ENCODE measurements at places on chromosomes 2 and 18.

DNA sequence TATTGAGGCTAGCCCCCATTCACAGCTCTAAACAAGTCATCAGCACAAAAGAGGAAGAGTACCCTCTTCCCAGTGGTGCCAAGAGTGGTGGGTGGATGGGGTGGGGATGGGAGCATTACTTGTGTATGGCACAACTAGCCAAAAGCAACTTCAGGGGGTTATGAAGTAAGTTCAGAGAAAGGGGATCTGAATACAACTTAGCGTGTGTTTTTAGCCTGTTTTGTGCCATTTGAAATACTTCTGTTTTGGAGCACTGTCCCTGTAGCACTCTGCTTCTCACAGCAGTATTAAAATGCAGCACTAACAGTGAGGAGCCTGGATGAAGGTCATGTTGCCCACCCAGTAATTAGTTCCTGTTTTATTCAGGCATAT is 113.5 kb downstream of the CRIM1 start:
- H3K4me3 ChIP-seq = no peak overlapping the region
- peaks cover 12% of the 10 kb centered on the region for H3K4me1 ChIP-seq
- H3K36me3 ChIP-seq = no peaks in the 10 kb centered on the region
- no peak for DNase-seq
- no peaks in the 10 kb centered on the region for H3K27me3 ChIP-seq

DNA sequence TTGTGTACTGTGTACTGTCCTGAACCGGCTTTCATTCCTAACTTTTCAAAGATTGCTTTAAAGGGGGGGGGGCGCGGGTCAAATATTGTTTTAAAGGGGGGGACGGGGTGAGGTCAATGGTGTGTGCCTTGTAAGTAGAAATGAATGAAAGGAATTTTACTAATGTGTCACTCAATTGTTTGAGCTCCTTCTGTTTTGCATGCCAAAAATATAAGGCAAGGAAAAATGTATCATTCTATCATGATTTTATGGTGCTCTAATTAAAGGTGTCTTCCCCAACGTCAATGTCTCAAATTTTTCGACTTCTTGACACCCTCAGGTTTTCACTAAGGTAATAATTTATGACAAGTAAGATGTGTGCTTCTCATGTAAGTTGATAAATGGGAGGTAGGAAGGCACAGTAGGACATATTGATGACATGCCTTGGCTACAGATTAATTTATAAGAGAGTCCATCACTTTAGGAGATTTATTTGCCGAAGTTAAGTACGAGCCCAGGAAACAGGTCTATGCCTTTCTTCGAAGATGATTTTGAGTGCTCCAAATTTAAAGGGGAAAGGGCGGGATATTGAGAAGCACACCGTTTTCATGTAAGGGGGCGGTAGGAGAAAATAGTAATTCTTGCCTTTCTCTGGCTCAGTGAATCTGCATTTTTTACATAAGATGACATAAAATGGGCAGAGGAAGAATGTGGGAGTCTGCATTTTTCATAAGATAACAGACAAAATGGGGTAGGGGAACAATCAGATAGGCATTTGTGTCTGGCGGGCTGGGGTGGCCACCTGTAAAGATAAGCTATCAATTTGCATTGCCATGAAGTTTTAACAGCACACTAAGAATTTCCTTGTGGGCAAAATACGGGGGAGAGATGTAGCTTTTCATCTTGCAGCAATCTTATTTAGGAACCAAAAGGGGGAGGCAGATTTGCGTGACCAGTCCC is 1.2 kb upstream of the TRAPPC8 start:
- H3K4me1 ChIP-seq = peaks cover 38% of the 10 kb centered on the region
- peak overlapping the region; percentile 55 for H3K4me3 ChIP-seq
- DNase-seq = no peak
- H3K27me3 ChIP-seq = no peaks in the 10 kb centered on the region
- peak overlapping the region; percentile 93 for H3K27ac ChIP-seq

GRCh38 chr2:236352761-236353593 is 88.8 kb upstream of the ASB18 start:
- no peak for DNase-seq
- H3K4me3 ChIP-seq = no peak overlapping the region
- no peaks in the 10 kb centered on the region for H3K36me3 ChIP-seq
- no peaks in the 10 kb centered on the region for H3K4me1 ChIP-seq
- no peak overlapping the region for H3K27ac ChIP-seq

DNA sequence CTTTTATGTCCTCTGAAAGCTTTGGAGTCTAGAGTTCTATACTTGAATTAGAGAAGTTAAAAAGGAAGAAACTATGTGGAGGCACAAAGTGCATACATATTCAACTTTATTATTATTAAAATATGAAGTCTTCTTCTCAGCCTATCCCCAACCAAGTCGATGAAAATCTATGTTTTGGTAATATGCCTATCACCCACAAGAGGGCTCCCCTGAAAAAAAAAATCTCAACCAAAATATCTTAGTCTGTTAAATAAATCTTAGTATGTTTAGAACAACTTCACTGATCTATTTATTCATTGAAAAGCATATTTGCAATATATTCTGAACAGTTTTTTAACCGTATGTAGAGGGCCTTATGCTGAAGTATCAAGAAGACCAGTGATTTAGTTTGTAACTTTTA is 804.5 kb downstream of the TDRD15 start:
- H3K27me3 ChIP-seq = no peaks in the 10 kb centered on the region
- no peak overlapping the region for H3K27ac ChIP-seq
- no peak for DNase-seq
- no peaks in the 10 kb centered on the region for H3K36me3 ChIP-seq
- H3K4me1 ChIP-seq = peaks cover 4% of the 10 kb centered on the region
- H3K4me3 ChIP-seq = no peak overlapping the region

DNA sequence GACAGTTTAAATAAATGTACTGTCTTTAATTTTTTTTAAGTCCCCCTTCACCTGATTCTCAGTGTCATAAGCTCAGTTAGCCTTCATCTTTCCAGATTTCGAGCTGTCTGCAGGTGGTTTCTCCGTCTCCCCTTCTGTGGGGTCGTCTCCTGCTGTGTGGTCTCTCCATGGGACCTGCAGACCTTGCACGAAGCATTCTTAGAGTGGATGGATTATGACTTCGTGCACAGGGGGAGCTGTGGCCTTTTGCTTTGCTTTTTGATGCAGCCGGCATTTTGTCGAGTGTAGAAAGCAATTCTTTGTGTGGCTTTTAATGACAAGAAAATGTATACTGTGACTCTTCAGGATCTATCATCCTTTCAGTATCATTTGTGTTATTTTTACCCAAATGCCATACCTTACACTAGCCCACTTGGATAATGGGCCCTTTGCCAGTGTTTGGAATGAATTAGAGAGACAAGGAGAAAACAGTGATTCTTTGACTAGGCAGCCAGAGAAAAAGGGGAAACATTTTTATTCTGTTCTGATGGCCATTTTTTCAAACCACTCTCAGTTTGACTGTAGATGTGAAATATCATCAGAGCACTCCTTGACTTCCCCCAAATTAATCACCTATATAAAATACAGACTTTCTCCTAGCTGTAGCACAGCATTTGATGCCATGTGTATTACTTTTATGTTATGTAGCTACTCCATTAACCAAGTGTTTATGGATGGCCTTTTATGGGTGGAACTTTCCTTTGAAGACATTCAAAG is 54.3 kb downstream of the ITGA6 start:
- H3K27ac ChIP-seq = peak overlapping the region; percentile 56
- H3K27me3 ChIP-seq = no peaks in the 10 kb centered on the region
- H3K36me3 ChIP-seq = peaks cover 75% of the 10 kb centered on the region
- H3K4me3 ChIP-seq = no peak overlapping the region

DNA sequence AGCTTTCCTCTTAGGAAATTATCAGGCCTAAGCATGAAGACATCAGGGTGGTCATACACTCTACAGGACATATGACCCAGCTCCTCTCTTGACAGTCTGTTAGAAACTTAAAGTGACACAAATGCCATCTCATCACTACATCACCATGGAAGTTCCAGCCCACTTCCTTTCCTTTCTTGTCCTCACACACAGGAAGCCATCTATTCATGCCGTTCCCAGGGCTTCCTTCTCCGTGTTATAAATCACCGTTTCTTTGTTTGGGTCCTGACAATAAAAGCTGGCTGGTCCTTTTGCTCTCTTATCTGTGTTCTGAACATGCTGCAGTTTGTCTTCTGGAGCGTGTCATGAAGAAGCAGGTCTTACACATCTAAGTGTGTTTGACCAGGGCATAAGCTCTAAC is 692.1 kb upstream of the CELF4 start:
- H3K4me1 ChIP-seq = no peaks in the 10 kb centered on the region
- H3K36me3 ChIP-seq = no peaks in the 10 kb centered on the region

DNA sequence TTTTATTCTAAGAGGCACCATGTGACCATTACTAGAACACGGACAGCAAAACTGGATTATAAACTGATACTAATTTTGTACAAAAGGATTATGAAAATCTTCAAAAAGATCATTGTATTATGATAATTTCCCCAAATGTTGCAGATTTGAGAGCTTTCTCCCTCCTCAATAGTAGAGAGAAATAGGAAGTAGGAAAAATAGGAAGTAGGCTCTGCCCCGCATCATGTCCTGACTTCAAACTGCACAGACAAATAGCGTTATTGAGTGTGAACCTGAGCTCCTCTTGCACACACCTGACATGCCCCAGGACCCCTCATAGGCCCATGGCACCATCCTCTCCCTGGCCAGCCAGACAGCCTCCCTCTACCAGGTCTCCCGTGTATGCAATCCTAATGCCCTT is 25.4 kb downstream of the CHRNA1 start:
- H3K4me3 ChIP-seq = no peak overlapping the region
- H3K36me3 ChIP-seq = no peaks in the 10 kb centered on the region
- H3K27me3 ChIP-seq = no peaks in the 10 kb centered on the region
- no peaks in the 10 kb centered on the region for H3K4me1 ChIP-seq
- no peak for DNase-seq

DNA sequence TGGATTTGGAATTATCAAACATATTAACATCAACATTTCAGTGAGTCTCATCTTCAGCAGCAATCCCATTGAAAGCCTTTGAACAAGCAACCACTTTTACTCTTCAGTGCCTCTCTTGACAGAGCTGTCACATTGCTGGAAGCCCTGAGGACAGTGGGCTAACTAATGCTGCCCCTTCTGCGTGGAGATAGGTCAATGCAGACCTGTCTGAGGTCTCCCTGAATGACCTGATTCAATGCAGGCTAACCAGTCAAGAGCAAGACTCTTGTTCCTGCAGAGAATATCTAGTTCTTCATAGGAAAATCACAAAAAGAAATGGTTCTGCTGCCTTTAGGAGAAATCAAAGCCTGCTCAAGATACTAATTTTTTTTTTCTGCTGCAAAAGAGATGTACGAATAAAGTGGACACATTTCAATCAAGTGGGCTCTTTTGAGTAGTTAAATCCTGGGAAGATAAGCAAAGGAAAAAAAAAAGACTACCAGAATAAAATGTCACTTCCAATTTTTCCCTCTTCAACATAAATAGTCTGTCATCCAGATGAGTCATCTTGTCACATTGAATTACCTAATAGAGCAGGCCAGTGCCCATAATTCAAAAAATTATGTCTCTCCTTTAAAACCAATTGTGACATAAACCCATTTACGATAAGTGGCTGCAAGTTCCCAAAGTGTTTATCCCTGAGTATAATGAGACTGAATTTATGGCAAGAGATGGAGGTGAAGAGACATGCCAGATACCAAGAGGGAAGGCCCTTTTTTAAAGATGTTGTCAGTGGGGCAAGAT is 1269.0 kb upstream of the DDX18 start:
- no peak for DNase-seq
- H3K27ac ChIP-seq = no peak overlapping the region
- H3K4me3 ChIP-seq = no peak overlapping the region
- H3K4me1 ChIP-seq = no peaks in the 10 kb centered on the region
- H3K36me3 ChIP-seq = no peaks in the 10 kb centered on the region
- no peaks in the 10 kb centered on the region for H3K27me3 ChIP-seq

- no peak overlapping the region for H3K27ac ChIP-seq
- no peaks in the 10 kb centered on the region for H3K27me3 ChIP-seq
- no peak overlapping the region for H3K4me3 ChIP-seq
- H3K36me3 ChIP-seq = peaks cover 22% of the 10 kb centered on the region
- H3K4me1 ChIP-seq = no peaks in the 10 kb centered on the region
- DNase-seq = no peak
These were observed 21.1 kb downstream of the GPR45 start for GRCh38 chr2:105262651-105263091.

- no peak for DNase-seq
- no peak overlapping the region for H3K27ac ChIP-seq
- H3K4me3 ChIP-seq = no peak overlapping the region
- H3K4me1 ChIP-seq = peaks cover 31% of the 10 kb centered on the region
- H3K27me3 ChIP-seq = no peaks in the 10 kb centered on the region
These were observed 44.4 kb downstream of the KCNE4 start for GRCh38 chr2:223096235-223096970.

GRCh38 chr18:3789525-3789924 is 339.6 kb downstream of the TGIF1 start:
- no peak overlapping the region for H3K4me3 ChIP-seq
- peaks cover 5% of the 10 kb centered on the region for H3K4me1 ChIP-seq
- no peaks in the 10 kb centered on the region for H3K36me3 ChIP-seq
- no peak overlapping the region for H3K27ac ChIP-seq

GRCh38 chr2:146130290-146130689 is 1610.4 kb upstream of the ZEB2 start:
- no peaks in the 10 kb centered on the region for H3K27me3 ChIP-seq
- no peak overlapping the region for H3K4me3 ChIP-seq
- DNase-seq = no peak

DNA sequence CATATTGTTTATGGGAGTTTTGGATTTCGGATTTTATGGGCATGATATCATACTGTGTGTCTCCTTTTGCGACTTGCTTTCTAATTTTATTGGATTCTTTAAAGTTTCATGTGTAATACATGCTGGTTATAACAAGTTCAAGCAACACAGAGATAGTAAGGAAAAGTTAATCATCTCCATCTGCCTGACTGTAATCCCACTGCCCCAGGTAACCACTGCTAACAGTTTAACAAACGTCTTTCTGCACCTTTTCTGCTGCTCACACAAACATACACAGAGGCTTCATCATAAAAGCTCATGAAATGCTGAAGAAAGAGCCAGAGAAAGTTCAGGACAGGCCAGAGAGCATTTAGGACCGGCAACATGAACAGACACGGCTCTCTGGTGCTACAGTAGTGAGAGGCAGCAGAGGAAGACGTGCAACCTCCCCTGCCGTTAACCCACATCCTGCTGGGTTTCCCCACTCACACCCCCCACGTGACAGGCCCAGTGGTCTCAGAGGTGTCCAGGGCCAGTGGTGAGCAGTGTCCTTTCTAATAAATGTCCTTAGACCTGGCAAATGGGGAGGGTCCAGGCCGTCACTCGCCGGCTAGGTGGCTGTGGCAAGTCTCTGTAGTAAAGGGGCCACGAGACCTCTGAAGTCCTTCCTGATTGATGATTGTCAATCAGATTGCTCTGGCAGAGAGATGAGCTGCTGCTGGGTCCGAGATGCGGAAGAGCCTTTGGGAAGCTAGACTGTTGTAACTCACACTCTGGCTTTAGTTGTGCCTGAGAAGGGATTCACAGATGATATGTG is 43.0 kb upstream of the SLC1A4 start:
- DNase-seq = peak; percentile 15
- H3K4me1 ChIP-seq = no peaks in the 10 kb centered on the region
- no peaks in the 10 kb centered on the region for H3K36me3 ChIP-seq
- H3K4me3 ChIP-seq = no peak overlapping the region
